Erythroblast (primary cell): ENCODE measurements at places on chromosomes 12 and 14.

- no peak for DNase-seq
Measured at GRCh38 chr12:75592086-75592485, 80.7 kb upstream of the KRR1 start.

DNA sequence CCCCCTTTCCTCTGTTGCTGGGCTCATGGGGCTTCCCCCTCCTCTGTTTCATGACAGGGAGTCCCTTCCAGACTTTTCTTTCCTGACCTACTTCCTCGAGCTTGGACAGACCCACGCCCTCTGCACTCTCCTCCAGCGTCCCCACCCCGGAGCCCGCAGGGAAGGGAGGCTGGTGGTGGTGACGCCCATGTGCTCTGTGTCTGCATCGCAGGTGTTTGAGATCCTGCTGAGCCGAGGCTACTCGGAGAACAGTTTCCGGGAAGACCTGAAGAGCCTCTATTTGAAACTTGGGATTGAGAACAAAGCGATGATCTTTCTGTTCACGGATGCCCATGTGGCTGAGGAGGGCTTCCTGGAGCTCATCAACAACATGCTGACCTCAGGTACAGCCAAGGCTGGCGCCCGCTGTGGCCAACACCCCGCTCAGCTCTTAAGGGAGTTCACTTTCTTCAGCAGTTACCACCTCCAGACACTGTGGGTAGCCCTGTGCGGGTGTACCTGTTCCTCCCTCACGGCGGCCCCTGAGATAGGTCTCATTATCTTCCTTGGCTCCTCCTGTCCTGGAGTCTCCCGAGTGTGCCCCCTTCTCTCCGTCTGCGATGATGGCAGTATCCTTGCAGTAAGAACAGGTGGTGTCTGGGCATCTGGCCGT is 85.6 kb downstream of the CCDC92 start:
- DNase-seq, result no peak

DNA sequence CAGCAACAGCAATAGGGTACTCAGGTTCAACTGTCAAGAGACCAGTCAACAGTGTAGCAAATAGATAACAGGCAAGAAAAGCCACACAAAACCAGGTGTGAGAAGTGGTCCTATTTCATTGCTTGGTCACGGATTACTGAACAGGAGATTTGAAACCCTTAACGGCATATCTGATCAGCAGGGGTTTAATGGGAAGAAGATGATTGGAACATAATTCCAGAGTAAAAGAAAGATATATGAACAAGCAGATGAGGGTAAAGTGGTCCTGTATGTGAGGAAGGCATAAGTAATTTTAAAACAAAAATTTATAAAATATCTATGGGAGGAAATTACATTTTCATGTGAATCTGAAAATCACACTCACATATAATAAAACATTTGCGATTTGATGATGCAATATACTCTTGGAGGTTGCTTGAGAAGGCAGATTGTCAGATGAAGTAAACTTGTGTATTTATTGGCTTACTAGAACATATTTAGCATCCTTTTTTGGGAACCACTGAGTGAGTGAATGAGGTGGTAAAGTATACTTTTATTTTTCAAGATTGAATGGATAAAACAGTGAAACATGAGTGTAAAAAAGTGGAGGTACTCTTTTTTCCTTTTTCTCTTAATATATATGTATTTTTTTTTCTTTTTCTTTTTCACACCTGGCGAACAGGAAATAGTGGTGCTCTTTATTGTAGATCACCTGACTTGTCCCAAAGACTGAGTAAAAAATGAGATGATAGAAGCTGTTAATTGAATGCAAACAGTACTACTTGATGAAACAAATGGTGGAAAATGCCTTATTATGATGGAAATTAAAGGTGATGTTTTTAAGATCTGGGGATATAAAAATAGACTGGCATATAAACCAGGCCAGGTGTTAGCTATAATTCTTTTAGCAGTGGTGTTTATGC is 21.6 kb upstream of the SDR39U1 start:
- no peak for DNase-seq

GRCh38 chr14:93286212-93286890 is 46.5 kb downstream of the BTBD7 start:
- DNase-seq, result peak; percentile 44

- DNase-seq, result peak; percentile 13
Measured at GRCh38 chr14:65840118-65840751, 427.7 kb downstream of the FUT8 start.

- no peak for DNase-seq
Measured at GRCh38 chr12:50934981-50935807, 17.1 kb upstream of the HIGD1C start.

- DNase-seq, result no peak
Measured at GRCh38 chr12:14279845-14280244, 85.6 kb upstream of the ATF7IP start.

DNA sequence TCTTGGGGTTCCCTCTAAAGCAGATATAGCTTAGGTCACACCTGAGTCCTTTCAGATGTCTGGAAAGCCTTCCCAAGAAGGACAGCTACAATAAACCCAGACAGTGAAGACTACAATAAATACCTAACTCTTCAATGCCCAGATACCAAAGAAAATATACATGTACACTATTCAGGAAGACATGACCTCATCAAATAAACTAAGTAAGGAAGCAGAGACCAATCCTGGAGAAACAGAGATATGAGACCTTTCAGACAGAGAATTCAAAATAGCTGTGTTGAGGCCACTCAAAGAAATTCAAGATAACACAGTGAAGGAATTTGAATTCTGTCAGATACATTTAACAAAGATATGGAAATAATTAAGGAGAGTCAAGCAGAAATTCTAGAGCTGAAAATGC is 15.3 kb downstream of the MIPOL1 start:
- no peak for DNase-seq

- no peak for DNase-seq
Measured at GRCh38 chr14:40204441-40205175, 772.4 kb upstream of the FBXO33 start.

GRCh38 chr14:89461256-89461655 is 44.2 kb upstream of the FOXN3 start:
- no peak for DNase-seq

- DNase-seq, result peak; percentile 86
Measured at GRCh38 chr12:13000925-13001774, 1.1 kb upstream of the HEBP1 start.

GRCh38 chr12:121669521-121669900 is at the start of gene MORN3:
Gene MORN3, minus strand, starts transcription at chr12:121669654. Its CDS starts 171 bp downstream, at chr12:121669483.
- DNase-seq, result no peak

GRCh38 chr14:92340071-92340470 is 17.1 kb downstream of the SLC24A4 start:
- no peak for DNase-seq

DNA sequence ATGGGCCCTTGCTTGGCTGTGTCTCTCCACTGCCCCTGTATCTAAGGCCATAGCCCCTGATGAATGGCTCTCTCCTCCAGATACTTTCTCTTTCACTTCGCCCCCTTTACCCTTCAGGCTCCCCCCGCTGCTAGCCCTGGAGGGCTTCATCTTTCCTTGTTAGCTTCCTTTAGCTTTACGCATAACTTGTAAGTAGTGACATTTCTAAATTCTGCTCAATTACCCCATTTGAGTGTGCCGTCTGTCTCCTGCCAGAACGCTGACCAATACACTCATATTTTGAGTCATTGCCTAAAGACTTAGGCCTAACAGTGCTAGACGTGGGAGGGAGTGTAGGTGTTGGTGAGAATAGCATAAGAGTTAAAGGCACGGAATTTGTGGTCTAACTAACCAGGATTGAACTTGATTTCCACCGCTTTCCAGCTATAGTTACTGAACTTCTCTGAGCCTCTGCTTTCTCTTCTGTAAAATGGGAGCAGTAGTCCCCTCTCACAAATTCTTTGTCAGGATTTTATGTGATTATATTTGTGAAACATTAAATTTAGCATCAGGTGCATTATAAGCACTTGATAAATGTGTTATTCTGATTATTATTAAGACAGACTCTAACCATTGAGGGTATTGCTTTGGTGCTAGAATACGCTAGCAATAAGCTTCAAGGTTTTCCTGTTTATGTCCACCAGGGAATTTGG is 129.3 kb downstream of the ZFP36L1 start:
- no peak for DNase-seq

GRCh38 chr14:39266525-39266870 is 32.8 kb downstream of the MIA2 start:
- no peak for DNase-seq

DNA sequence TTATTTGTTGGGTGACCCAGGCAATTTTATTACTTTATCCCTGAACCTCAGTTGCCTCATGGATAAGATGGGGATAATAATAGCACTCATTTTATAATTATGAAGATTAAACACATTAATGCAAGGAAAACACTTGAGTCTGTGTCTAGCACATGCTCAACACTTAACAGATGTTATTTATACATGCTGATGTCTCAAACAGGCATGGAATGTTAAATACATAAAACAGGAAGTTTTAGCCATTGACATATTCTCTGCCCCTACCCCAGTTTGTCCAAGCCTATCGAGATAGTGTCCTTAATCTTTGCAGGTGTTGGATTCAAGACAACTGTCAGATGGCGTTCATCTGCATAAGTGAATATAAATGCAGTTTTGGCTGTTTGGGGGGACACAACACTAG is 109.8 kb downstream of the SCAF11 start:
- no peak for DNase-seq

- DNase-seq, result no peak
Measured at GRCh38 chr12:121279507-121279915, 17.0 kb downstream of the CAMKK2 start.

- DNase-seq, result no peak
Measured at GRCh38 chr14:59281609-59282377, 93.3 kb downstream of the DAAM1 start.

GRCh38 chr12:107564946-107565345 is 120.7 kb upstream of the PWP1 start:
- DNase-seq, result no peak

DNA sequence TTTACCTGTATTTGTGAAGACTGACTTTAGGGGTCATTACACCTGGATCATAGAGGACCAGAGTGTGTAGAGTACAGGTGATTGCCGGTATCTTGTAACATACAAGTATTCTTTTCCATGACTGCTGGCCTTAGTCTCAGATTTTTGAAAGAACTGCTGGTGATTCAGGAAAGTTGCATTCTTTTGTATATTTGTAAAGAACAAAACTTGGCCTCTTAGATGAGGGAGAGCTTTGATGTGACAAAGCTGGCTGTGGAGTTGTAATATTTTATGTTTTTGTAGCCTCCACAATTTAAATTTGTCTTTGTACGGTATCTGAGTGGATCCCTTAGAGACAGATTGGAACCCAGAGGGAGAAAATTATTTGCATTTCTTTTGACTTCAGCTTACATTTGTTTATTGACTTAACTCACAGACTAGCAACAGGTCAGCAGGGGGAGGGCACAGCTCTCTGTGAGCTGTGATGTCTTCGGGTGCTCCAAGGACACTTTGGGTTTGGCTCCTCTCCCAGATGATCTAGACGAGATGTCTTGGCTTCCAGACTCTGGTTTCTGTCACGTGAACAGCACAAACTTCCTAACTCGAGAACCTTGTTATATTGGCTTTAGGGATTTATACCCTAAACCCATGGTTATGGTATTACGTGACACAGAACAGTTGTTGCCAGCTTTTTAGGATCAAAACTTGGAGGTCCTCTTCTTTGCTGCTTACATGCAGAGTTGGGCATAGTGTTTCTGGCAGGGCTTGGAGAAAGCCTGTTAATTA is 65.9 kb downstream of the DAAM1 start:
- peak; percentile 10 for DNase-seq

DNA sequence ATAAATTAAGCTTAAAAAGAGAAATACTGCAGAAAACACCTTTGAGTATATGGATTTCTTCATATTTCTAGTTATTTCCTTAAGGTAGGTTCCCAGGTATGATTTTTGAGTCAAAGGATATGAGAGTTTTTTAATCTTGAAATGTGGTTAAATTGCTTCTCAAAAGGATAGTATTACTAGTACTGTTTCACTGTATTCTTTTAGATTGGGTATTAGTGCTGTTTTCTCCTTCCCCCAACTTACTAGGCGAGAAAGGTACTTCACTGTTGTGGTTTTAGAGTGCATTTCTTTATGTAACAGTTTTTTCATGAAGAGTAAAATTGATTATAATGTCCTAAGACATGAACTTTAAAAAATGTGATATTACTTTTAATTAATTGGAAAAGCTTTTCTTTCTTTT is 13.5 kb downstream of the FRS2 start:
- no peak for DNase-seq

- DNase-seq, result no peak
Measured at GRCh38 chr14:44529026-44529425, 21.9 kb upstream of the FSCB start.

DNA sequence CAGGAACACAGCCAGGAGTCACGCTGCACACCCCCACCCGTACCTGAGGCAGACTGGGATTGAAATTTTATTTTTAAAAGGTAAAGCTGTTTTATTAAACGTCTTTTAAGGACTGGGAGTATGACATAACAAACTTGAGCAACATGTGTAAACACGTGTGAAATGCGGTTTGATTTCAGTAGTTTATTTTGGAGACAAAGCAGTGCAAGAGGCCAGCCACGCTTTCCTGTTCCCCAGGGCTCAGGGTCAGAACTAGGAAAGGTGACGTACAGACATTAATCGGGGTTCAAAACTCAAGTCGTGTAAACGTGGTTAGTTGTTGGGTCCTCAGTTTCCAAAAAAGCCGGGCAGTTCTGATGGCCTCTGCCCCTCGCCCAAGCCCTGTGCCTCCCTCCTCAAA is 16.7 kb downstream of the CHGA start:
- no peak for DNase-seq

DNA sequence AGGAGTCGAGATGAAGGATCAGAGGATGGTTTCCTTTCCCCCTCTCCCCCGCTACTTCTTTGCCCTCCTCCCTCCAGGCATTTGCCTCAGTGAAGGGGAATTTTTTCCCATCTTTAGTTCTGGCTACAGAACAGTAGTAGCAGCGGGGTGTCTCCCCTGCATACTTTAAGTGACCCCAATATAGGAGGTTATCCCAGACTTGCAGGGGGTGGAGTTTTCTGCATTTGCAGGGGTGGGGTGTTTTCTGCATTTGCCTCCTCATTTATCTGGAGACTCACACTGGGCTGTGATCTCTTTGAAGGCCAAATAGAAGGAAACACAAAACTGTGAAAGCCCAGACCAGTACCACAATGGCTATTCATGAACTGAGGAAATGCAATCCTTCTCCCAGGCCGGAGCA is 19.8 kb downstream of the PTPRB start:
- DNase-seq, result no peak

GRCh38 chr12:53735-54730 is 12.5 kb upstream of the IQSEC3 start:
- no peak for DNase-seq

- no peak for DNase-seq
Measured at GRCh38 chr14:103232031-103232808, 101.8 kb upstream of the EIF5 start.

DNA sequence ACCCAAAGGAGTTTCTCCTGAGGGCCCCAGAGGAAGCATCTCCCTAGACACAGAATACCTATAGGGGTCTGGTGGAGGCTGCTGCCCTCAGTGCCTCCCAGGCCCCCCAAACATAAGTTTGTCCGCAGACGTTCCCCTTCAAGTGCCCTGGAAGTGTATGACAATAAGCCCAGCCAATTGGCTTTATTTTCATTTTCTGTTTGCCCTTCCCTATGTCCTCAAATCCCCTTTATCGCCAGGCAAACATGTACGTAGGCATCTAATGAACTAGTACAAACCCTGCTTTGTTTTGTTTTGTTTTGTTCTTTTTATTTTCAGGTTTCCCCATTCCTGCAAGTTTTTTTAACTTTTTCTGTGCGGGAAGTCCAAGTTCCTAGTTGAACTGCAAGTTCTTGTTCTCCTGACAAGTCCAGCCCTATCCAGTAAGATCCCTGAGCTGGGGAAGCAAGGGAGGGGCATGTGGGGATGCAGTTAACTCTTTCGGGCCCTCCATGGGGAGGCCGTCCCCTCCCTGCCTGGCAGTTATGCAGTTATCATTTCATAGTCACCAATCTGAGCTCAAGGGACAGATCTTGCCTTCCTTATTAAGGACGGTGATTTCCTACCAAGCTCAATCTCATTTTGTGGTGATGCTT is 141.9 kb downstream of the KCNA5 start:
- DNase-seq, result no peak
